Activated CD4-positive, alpha-beta T cell treated with anti-CD3 and anti-CD28 coated beads, Interleukin-2, amount 50 U/mL, for 4 hours (primary cell): ENCODE measurements at places on chromosomes 7 and 10.

DNA sequence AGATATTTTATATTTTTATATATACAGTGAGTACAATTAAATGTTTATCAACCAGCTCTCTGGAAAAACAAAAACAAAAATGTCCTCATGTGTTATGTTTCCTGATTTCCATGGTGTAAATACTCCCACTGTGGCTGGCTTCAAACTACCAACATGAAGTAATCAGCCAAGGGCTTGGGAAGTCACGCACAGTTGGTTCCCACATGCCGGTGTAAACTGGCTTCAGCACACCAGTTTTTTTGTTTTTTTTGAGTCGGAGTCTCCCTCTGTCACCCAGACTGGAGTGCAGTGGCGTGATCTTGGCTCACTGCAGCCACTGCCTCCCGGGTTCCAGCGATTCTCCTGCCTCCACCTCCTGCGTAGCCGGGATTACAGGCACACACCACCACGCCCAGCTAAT, 11.8 kb downstream of the OSBPL3 start:
- DNase-seq, result no peak

GRCh38 chr7:148729984-148730733, 31.5 kb downstream of the CUL1 start:
- no peak for DNase-seq

DNA sequence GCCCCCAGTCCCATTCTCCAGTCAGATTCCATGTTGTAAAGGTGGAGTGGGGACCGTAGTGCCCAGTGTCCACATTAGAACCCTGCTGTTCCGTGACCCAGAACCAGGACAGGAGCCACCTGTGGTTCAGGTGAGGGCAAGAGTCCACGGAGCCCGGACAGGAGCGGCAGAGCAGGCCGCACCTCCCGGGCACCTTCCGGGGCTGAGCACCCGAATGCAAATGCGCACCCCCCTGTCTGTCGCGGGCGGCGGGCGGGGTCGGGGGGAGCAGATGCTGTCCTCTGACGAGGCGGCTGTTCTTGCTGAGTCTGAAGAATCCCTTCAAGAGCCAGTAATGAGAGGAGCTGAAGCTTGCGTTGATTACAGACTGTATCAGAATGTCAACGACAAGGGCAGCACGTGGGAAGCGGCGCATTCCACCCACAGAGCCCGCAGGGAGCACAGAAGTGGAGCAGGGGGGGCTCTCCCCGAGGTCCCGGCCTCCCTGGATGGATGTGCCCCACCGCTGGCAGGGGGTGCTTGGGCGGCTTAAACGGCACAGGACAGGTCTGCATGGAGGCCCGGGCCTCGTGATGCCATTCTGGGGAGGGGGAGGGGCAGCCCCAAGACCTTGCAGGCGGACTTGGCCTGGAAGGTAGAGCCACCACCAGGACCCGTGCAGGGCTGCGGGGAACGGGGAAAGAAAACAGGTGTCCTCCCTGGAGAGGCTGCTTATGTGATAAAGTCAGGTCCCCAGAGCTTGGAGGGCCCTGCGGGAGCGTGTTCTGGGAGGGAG, 407.5 kb upstream of the RNF32 start:
- DNase-seq, result no peak

GRCh38 chr10:68156373-68157185, 47.3 kb downstream of the MYPN start:
- DNase-seq, result peak; percentile 56

GRCh38 chr10:133457100-133457841, 3.5 kb downstream of the SCART1 start:
- no peak for DNase-seq

GRCh38 chr10:114173603-114173920, 441 bp downstream of the CCDC186 start:
- DNase-seq, result no peak

GRCh38 chr10:100327007-100327717, 2.9 kb downstream of the PKD2L1 start:
- DNase-seq, result no peak

- peak; percentile 21 for DNase-seq
Observed at GRCh38 chr7:75639071-75639885, 99.5 kb downstream of the HIP1 start.

GRCh38 chr10:73591935-73592699, 975 bp upstream of the USP54 start:
- DNase-seq, result no peak

DNA sequence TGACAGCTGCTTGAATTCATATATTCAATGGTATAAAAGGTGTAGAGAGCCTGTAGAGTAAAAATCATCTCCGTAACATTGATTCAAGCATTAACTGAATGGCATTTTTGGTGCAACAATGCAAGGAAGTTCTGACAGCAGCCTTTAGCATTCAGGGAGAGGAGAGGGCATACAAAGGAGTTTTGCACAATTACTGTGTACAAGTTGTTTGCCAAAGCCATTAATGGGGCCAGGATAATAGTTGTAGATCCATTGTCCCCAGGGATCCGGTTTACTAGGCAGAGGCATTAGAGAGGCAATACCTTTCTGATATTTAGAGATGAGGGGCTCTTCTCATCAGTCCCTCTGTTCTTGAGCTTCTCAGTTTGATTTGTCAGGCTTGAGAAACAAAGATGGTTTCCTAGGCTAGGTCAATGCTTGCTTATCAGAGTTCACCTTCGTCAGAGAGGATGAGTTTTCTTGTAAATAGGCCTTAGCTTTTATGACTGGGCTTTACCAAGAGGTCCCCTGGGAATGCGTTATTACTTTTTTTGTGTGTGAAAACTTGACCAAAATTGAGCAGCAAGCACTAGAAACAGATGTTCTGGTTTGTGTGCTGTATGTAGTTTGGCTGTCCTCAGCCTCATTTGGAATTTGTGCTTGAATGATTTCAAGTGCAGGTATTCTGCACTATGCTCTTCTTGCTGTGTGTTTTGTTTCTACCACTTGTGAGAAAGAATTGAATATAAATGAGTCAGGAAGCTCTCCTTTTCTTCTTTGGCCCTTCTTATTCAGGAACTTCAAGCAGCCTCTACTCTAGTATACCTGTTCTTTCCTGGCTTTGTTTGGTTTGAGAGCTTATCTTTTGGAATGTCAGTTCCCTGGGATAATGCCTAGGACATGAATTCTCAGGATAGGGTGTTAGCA, 32.0 kb downstream of the SND1 start:
- DNase-seq, result no peak

- no peak for DNase-seq
Observed at GRCh38 chr7:155483245-155483644, 25.3 kb downstream of the EN2 start.

DNA sequence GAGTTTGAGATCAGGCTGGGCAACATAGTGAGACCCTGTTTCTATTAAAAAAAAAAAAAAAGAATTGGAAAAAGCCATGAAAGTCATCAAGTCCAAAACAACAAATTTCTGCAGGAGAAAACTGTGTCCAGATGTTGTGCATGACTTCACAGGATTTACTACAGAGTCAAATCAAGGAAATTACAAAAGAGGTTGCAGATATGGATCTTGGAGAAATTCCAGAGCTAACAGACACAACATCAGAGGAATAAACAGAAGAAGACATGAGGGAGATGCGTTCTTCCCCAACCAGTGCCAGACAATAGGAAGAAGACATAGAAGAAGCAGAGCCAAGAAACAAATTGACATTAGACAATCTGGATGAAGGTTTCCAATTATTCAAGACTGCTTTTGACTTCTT, 24.3 kb upstream of the KCNIP2 start:
- DNase-seq, result no peak

GRCh38 chr7:47307311-47307710, 274.6 kb downstream of the TNS3 start:
- DNase-seq, result no peak

DNA sequence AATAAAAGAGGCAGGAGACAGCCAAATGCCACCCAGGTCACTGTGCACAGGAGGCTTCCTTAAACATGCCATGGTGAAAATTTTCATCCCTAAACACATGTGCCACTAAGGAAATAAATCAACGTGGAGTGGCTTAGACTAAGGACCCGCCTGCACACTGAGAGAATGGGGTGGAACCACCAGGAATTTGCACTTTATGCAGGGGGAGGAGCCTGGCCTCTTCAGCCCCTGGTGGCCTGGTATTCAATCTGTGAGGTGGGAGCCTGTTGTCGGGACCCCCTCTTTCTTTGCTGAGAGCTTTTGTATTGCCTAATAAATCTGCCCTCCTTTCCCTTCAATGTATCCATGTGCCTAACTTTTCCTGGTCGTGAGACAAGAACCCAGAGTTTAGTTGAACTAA, 204.6 kb upstream of the NRP1 start:
- DNase-seq, result no peak

GRCh38 chr7:105677817-105678573, 96.7 kb upstream of the EFCAB10 start:
- DNase-seq, result peak; percentile 26

GRCh38 chr7:135246191-135246825, 12.7 kb downstream of the STRA8 start:
- no peak for DNase-seq

- no peak for DNase-seq
Observed at GRCh38 chr10:118870467-118871243, 115.9 kb upstream of the CACUL1 start.

GRCh38 chr7:137209151-137209817, 134.2 kb downstream of the PTN start:
- DNase-seq, result no peak

DNA sequence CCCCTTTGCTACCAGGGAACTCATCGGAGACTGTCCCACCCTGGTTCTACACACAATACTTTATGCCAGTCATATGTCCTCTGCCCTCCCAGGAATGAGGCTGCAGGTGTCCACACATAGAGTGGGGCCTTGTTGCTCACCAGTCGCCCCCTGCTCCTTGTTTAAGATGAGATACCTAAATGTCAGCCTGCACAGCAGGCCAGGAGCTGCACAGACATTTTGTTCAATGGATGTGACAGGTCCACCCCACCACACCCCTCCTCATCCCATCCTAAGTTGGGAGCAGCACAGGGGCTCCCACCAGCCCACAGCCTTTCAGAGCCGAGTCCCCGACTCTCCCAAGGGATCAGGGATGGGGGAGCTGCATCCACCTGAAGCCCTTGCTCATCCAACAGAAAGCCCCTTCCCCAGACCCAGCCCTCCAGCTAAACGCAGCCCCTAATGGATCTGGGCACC, 6.2 kb upstream of the GRID1 start:
- no peak for DNase-seq

DNA sequence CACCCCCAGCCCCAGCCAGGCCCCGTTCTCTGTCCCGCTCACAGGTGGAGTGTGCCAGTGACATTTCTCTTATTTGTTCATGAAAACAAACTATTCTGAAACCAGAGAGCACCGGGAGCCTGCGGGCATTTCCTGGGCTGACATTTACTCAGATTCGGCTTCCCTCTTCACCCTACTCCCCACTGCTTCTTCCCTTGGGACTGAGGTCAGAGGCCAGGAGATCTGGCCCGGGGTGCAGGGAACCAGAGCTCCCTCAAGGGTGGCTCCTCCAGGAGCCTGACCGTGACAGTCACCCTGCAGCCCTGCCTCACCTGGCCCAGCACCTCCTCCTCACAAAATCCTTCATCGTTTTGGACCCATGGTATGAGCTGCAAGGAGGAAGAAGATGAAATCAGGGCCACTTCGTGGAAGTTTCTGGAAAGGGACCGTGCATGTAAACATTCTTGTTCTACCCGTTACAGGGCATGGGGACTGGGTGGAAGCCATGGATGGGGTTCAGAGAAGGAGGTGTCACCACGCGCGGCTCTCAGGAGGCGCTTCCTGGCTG, 12.2 kb downstream of the BHLHA15 start:
- DNase-seq, result no peak

DNA sequence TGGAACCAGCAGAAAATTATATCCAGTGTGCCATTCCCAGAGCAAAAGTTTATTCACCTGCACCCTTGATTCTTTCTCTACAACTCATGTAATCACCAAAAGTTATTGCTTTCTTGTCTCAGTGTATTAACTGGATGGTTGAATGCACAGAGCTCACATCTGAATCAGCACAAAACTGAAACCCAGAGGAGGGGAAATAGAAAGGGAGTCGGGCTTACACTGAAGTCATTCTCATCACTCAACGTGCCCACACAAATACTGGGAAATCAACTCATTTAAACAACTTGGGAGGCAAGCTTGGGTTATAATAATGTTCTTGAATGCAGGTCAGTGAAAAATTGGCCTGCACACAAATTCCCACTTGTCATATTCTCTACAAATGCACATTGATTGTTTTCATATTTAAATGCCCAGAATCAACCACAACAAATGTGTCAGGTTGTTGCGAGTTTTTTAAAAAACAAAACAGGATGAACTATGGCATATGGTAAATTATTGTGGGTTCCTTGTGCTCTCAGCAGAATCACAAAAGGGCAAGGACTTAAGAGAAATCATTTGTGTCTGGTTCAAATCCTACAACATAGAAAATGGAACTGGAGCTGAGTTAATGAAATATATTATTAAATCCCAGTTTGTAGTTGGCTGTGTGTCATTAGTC, 125.9 kb upstream of the NOBOX start:
- DNase-seq, result no peak

GRCh38 chr7:113918946-113919345, at the start of gene PPP1R3A:
Gene PPP1R3A, minus strand, starts transcription at chr7:113919009. Its CDS starts 13 bp downstream, at chr7:113918996.
- no peak for DNase-seq

GRCh38 chr10:124168581-124168980, 75.2 kb upstream of the CHST15 start:
- DNase-seq, result no peak

- no peak for DNase-seq
Observed at GRCh38 chr10:17003651-17004286, 125.8 kb downstream of the CUBN start.

- DNase-seq, result no peak
Observed at GRCh38 chr7:90560730-90561129, 35.4 kb upstream of the CDK14 start.

DNA sequence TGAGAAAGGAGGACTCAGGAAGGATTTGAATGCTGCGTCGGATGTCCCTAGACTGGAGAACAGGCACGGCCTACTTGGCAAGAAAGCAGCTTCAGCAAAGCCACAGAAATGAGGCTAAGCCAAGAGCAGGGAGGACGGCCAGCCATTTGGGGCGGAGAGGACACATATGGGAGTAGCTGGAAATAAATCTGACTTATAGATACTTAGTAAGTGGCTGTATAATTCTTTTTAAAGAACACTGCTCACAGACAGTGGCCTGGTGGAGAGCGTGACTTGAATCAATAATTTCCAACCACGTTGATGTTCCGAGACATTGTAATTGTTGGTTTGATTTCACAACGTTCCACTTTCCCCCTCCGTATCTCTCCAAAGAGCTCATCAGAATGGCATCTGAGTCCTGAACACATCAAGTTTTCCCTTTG, 67.7 kb upstream of the JCAD start:
- no peak for DNase-seq

GRCh38 chr7:114925434-114925833, 3.5 kb downstream of the MDFIC start:
- DNase-seq, result no peak

- DNase-seq, result no peak
Observed at GRCh38 chr7:136845899-136846465, 22.5 kb upstream of the CHRM2 start.
